ENCODE measurements at places on chromosomes 5 and 9.

DNA sequence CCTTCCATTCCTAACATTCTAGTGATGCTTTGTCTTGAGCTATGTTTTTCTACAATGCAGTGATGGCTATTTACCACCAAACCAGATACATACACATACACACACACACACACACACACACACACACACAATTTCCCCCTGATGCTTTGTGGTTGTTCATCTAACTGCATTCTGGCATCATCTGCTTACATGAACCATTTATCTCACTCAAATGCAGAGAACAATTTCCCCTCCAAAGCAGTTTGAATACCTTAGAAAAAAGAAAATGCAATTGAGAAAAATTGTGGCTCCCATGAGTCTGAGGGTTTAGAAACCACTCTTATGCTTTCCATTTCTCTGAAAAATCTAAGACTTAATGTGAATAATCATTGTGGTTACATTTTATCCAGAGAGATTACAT lies 1024.8 kb downstream of the TLE4 start:
- no peak for DNase-seq

DNA sequence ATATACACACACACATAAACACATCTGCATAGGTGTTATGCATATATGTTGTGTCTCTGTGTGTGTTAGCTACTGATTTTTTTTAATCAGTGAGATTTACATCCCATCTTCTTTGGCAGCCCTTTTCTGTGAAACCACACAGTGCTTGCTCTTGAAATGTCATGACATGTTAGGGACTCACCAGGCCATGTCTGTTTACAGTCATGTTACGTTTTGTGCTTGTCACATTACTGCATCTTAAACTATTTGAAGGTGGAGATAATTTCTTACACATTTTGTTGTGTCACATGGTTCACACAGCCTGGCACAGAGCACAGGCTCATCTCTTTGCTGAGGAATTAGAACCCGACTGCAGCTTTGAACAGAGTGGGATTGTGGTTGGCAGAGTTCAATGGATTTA lies 364.4 kb upstream of the RIOK2 start:
- DNase-seq: no peak

GRCh38 chr5:3349704-3350565 lies 245.7 kb upstream of the IRX1 start:
- DNase-seq: no peak

GRCh38 chr5:178382754-178383164 lies 150.2 kb upstream of the PHYKPL start:
- no peak for DNase-seq

- DNase-seq: no peak
Observed at GRCh38 chr5:140443-140829, 48.5 kb downstream of the PLEKHG4B start.

- no peak for DNase-seq
Observed at GRCh38 chr9:35364817-35365585, 124.9 kb upstream of the RUSC2 start.

DNA sequence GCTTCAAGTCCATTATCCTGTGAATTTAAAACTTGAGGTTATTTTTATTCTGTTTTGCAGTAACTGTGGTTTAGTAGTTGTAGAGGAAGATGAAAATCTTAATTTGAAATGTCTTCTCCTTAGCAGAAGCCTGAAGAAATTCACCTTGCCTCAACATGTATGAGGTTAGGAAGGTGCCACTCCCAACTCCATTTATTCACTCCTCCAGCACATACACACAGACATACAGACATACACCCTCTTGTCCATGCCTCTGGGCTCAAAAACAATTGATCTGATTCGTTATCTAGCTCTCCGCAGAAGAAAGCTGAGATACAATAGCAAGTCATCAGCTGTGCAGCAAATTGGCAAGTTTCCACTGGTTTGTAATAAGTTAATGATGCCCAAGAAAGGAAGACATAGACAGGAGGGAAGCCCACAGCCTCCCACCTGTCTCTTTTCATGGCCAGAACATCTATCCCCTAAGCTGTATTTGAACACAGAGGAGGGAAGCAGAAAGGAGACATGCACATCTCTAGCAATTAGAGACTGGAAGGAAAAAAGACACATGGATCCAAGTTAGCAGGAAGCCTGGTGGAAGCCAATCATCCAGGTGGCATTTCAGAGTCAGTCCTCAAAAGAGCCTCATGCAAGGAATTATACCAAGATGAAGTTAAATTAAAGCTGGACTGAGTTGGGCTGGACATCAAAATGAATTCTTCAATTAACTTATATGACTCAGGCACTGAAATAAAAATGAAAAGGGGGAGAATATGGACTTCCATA lies 257.9 kb downstream of the ASTN2 start:
- no peak for DNase-seq

DNA sequence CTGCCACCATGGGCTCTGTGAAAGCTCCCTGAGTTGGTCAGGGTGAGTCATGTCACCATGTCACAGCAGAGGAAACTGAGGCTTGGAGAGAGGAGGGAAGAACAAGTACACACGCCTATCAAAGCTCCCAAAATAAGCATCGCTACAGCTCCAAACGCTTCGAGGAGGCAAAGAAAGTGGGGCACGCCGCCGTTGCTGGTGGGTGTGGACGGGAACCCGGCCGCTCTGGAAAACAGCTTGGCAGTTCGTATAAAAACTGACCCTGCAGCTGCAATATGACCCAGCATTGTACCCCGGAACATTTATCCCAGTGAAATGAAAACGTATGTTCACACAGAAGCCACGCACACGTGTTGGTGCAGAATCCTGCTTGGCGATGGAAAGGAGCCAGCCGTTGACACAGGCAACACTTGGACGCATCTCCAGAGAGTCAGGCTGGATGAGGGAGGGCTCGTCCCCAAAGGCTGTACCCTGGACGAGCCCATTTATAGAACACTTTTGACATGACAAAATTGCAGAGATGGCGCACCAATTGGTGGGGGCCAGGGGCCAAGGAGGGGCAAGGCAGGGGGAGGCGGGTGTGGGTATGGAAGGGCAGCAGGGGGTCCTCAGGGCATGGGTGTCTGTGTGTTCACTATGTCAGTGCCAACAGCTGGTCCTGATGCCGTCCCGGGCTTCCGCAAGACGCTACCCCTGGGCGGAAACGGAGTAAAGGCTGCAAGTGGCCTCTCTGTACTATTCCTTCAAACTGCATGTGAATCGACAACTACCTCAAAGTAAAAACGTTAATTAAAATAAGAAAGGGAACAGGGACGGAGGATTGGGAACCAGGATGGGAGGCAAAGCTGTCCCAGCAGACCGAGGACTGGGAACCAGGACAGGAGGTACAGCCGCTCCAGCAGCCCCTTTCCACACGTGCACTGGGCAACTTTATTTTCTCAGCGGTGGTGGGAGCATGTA lies 173.0 kb downstream of the OLFM1 start:
- no peak for DNase-seq

GRCh38 chr9:91145496-91145895 lies 216.2 kb downstream of the AUH start:
- DNase-seq: no peak

GRCh38 chr9:111854799-111855198 lies 41.8 kb upstream of the UGCG start:
- no peak for DNase-seq

DNA sequence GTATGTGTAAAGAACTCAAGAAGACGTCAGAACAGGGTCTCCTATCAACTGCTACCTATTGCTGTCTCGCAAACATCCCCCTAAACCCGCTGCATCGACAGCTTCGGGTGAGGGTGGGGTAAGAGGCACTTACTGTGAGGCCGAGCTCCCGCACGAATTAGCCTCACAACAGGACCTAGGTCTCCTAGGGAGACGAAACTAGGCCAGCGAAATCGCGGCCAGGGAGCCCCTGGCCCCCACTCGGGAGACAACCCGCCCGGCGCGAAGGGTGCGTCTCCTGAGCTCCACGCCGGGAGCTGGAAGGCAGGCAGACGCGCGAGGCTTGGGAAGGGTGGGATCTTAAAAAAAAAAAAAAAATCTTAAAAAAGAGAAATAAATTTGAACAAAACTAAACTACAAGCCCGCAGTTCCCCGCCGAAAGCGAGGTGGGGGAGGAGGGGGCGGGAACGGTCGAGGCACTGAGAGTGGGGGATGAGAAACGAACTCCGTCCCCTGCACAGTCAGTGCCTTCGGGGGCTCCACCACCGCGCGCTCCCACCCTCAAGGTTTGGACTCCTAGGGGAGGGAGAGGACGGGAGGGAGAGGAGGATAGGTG lies 33.0 kb upstream of the NFIB start:
- DNase-seq: no peak

DNA sequence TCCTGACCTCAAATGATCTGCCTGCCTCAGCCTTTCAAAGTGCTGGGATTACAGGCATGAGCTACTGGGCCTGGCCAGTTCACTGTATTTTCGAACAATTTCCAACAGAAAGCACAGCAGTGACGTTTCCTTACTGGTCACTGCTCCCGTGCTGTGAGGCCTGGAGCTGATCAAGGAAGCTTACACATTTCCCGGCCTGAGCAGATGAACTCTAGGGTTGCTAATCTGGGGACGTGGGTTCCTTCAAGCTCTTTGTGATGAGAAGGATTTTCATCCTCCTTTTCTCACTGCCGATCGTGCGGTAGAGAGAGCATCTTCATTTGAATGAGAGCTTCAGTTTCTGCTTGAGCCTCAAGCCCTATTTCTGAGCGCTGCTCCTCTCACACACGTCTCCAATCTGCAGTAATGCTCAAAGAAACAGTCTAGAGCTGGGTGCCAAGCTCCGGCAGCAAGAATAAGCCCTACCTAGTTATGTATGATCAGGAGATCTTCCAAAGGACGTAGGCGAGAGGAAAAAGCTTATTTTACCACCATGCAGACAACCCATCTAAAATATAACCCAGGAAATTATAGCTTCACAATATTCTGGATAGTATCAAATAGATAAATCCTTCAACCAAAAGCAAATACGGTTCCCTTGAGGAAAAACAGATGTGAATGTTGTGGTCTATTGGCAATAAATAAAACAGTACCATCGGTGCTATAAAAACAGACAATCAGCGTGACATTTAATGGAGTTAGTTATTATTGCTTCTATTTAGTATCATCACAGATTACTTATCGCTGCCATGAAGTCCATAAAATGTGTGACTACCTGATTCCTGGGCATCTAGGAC lies 7.3 kb upstream of the SPATA24 start:
- DNase-seq: no peak

GRCh38 chr9:33443047-33443446 lies 4.3 kb downstream of the AQP3 start:
- DNase-seq: no peak

- DNase-seq: no peak
Observed at GRCh38 chr5:79330071-79330470, 94.1 kb downstream of the JMY start.

DNA sequence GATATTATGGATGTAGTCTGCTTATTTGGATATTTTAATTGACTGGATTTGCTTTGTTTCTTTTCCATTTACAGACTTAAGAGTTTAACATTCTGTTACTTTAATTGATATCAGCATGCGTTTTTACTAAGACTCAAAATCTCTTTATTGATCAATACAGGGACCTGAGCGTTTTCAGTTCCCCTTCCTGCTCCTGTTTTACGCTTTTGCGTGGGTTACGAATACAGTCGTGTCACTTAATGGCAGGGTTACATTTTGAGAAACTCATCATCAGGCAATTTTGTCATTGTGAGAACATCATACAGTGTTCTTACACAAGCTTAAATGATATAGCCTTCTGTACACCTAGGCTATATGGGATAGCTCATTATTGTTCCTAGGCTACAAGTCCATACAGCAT lies 65.2 kb downstream of the PBX3 start:
- no peak for DNase-seq

DNA sequence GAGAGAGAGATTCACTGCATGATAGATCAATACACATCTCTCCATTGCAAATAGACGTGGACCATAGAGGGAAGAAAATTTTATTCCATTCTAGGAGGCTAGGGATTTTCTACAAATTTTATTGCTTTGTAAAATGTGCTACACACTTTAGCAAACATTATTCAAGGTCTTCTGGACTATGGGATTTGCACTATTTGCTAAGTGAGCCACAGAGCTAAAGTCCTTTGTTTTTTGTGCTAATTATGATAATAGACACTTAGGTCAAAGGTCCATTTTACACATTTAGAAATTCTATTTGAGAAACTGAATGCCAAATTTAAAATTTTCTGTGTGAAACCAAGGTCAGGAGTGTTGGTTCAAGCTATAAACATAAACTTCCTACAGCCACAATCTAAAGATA lies 672.3 kb downstream of the LRRC70 start:
- DNase-seq: no peak

- no peak for DNase-seq
Observed at GRCh38 chr9:106403081-106403480, 459.9 kb upstream of the ZNF462 start.

DNA sequence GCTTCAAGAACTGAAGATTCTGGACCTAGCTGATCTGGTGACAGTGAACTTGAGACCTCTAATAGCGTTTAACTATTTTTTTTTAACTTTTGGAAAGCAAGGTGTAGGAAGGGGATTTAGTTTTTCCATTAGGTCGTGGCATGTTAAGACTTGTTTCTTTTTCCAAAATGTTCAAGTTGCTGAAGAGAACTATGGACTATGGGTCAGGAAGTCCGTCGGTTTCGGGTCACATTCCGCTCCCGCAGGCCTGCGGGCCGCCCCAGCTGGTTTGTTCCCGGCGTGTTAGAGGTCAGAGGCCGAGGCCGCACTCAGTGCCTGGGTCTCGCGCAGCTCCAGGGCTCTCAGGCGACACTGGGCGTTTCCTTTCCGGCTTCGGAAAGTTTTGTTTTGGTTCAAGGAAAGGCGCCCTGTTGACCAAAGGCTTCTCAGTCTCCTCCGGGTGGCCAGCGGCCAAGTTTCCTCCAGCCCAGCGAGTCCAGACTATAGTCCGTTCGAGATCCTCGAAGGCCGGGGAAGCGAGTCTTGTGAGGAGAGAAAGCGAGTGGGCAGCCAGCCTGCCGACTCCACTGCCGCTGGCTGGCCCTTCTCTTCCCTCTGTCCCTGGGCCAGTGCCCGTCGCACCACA lies 586 bp upstream of the FCHO2 start:
- peak; percentile 0 for DNase-seq

DNA sequence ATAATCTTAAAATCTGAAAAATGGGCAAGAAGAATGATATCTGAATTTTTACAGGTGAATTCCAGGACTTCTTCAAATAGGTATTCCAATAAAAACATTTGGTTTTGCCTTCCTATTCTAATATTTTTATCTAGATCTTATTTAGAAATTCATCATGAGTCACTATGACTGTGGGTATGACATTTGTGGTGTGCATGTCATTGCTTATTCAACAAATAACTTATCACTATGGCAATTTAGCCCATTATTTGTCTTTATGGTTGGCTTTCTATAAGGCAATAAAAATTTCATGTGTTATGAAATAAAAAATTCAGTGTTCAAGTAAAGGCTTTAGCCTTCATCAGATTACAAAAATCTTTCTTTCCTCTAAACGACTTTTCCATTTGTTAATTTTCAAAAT lies 1139.6 kb upstream of the NUDT12 start:
- no peak for DNase-seq

GRCh38 chr9:105007143-105007542 lies 79.2 kb upstream of the ABCA1 start:
- peak; percentile 98 for DNase-seq

- DNase-seq: no peak
Observed at GRCh38 chr5:55694152-55694830, 17.8 kb downstream of the SLC38A9 start.

GRCh38 chr5:164306662-164307061 lies 801.2 kb downstream of the MAT2B start:
- DNase-seq: no peak

Data from HL-60 (cell line).